Immature natural killer cell (primary cell): ENCODE measurements at places on chromosomes 7 and 10.

- H3K4me3 ChIP-seq: no peak overlapping the region
- H3K27ac ChIP-seq: no peak overlapping the region
- H3K27me3 ChIP-seq: peaks cover 10% of the 10 kb centered on the region
- H3K4me1 ChIP-seq: no peaks in the 10 kb centered on the region
- H3K36me3 ChIP-seq: no peaks in the 10 kb centered on the region
Observed at GRCh38 chr7:106129291-106129690, 17.2 kb upstream of the SYPL1 start.

DNA sequence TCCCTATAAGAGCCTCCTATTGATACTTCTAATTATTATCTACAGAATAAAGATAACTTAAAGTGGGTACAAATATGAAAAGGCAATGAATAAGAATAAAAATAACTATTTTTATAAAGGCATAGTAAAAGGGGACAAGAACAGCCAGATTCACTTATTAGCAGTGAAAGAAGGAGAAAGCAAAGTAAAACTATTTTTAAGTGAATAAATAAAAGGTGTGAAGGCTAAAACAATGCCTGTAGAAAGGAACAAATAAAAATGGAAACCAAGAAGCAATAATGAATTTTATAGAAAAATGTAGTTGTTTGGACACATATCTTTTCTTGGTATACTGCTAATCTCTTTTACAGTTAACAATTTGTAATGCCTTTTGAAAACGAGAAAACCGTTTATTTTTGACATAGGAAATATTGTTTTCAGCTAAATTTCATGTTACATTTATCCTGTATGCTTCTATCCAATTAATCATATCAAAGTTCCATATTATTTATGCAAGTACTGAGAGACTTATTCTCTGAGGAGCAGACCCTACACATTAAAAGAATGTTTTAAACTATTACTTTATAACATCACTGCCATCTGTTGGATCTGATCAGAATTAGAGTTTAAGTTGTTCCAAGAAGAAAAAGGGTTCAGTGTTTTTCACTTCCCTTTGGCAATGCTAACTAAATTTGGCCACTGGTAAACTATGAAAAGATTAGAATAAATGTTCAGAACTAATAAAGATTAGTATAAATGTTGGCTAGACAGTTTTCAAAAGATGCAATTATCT lies 59.1 kb downstream of the ARMC3 start:
- no peak overlapping the region for H3K27ac ChIP-seq
- H3K27me3 ChIP-seq: peaks cover 12% of the 10 kb centered on the region
- DNase-seq: peak; percentile 21

GRCh38 chr10:48455055-48455391 lies 148.5 kb downstream of the MAPK8 start:
- H3K4me1 ChIP-seq: no peaks in the 10 kb centered on the region
- no peak overlapping the region for H3K27ac ChIP-seq
- no peak overlapping the region for H3K4me3 ChIP-seq
- no peak for DNase-seq
- H3K27me3 ChIP-seq: no peaks in the 10 kb centered on the region

DNA sequence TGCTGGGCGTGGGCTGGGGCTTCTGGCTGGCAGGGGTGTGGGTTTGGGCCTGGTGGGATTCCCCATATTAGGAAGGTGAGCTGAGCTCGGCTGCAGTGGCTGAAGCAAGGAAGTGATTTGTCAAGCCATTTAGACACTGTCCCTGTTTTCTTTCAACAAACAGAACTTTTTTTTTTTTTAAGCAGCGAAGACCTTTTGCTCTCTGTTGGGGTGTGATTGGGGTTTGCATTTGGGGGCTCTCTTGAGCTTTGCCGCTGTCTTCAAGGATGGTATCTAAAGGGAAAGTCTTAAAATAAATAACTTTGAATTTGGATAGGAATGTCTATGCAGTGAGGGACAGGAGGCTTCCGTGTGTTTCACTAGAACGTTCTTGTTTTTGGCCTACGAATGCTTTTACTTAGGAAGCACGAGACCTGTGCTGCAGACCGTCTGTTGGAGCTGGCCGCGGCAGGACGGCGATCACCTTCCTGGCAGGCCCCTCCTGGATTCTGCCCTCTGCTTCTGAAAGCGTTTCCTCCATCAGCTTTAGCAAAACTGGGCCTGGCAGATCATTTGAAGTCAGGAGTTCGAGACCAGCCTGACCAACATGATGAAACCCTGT lies 43.9 kb downstream of the FOXK1 start:
- peaks cover 3% of the 10 kb centered on the region for H3K27me3 ChIP-seq
- H3K4me1 ChIP-seq: peaks cover 48% of the 10 kb centered on the region
- H3K4me3 ChIP-seq: peak overlapping the region; percentile 93
- DNase-seq: no peak
- no peaks in the 10 kb centered on the region for H3K36me3 ChIP-seq
- peak overlapping the region; percentile 96 for H3K27ac ChIP-seq

DNA sequence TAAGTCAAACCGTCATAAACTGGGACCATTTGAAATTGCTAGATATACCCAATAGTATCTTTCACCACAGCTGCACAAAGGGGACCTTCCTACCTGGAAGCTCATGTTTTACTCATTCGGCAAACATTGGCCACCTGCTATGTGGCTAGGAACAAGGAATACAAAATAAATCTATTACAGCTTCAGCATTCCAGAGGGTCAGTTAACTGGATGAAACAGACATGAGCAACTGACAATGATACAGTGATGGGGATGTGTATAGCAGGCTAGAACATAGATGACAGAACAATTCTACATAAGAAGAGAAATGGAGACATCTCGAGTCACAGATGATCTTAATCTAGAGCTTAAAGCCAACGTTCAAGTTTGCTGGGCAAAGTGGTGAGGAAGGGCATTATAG lies 3.1 kb upstream of the SMURF1 start:
- peaks cover 20% of the 10 kb centered on the region for H3K4me1 ChIP-seq
- DNase-seq: no peak
- H3K36me3 ChIP-seq: no peaks in the 10 kb centered on the region
- peaks cover 16% of the 10 kb centered on the region for H3K27me3 ChIP-seq
- no peak overlapping the region for H3K27ac ChIP-seq

- no peak for DNase-seq
- no peak overlapping the region for H3K4me3 ChIP-seq
- H3K27ac ChIP-seq: no peak overlapping the region
Observed at GRCh38 chr7:103689255-103689654, 243.2 kb upstream of the SLC26A5 start.

- H3K4me3 ChIP-seq: no peak overlapping the region
- H3K27ac ChIP-seq: no peak overlapping the region
- H3K27me3 ChIP-seq: peaks cover 3% of the 10 kb centered on the region
- peaks cover 13% of the 10 kb centered on the region for H3K4me1 ChIP-seq
- DNase-seq: no peak
Observed at GRCh38 chr10:477620-478019, 211.8 kb downstream of the DIP2C start.

DNA sequence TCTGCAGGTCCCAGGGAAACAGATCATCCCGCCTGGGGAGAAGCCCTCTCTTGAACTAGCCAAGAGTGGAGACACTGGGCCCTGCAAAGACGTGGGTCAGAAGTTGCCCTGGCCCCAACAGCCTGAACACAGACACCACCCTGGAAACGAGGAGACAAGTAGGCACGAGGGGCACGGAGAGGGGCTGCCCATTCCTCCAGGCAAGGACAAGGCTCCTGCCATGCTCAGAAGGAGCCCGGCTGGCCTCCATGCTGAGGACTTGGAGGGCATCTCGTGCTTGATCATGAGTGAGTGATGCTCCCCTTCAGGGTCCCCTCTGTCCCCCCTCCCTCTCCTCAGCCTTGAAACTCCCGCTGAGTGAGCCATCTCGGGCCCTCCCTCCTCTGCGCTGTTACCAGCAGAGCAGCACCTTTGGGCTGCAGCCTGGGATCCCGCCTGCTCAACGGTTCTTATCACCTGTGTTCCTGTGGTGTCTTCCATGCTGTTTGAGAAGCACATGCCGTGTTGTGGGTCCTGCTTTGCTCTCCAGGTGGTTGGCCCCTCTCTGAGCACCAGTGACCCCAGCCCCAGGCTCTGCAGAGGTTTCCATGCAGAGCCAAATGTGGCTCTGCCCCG lies 544.3 kb downstream of the TCERG1L start:
- no peak overlapping the region for H3K4me3 ChIP-seq
- H3K27ac ChIP-seq: no peak overlapping the region
- DNase-seq: no peak
- no peaks in the 10 kb centered on the region for H3K4me1 ChIP-seq
- H3K36me3 ChIP-seq: no peaks in the 10 kb centered on the region

DNA sequence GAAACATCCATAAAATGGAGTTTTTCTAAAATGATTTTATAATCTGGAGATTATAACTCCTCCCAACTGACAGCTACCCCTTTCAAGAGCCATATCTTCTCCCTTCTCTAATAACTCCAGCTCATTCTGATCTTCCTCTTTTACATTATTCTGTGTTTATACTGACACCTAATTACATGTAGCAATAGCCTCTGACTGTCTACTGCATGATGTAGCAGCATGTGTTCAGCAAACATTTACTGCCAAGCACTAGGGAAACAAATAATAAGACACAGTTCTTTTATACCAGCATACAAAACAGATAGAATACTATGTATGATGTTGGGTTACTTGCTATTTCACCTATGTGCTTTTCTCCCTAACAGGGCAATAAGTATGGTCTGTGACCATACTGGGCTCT lies 20.7 kb downstream of the RBM28 start:
- DNase-seq: no peak
- H3K27me3 ChIP-seq: peaks cover 8% of the 10 kb centered on the region
- no peak overlapping the region for H3K4me3 ChIP-seq
- H3K4me1 ChIP-seq: peaks cover 46% of the 10 kb centered on the region

DNA sequence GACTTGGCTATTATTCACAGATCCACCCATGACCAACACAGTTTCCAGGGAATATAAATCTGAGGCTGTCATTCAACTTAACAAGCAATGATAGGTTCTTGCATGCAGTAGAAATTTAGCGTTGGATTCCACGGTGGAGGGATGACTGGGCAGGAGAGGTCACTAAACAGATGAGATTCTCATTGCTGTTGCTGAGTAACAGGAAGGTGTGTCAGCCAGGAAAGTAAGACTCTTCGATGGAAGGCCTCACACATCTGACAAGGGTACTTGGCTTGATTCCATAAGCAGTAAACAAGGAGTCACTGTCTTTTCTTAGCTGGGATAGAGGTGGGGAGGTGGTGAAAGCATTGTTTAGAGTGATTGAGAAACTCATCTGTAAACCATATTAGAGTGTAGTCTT lies 1152.0 kb downstream of the SORCS3 start:
- no peaks in the 10 kb centered on the region for H3K36me3 ChIP-seq
- H3K4me3 ChIP-seq: no peak overlapping the region
- no peaks in the 10 kb centered on the region for H3K27me3 ChIP-seq
- no peak for DNase-seq
- H3K4me1 ChIP-seq: no peaks in the 10 kb centered on the region
- no peak overlapping the region for H3K27ac ChIP-seq

DNA sequence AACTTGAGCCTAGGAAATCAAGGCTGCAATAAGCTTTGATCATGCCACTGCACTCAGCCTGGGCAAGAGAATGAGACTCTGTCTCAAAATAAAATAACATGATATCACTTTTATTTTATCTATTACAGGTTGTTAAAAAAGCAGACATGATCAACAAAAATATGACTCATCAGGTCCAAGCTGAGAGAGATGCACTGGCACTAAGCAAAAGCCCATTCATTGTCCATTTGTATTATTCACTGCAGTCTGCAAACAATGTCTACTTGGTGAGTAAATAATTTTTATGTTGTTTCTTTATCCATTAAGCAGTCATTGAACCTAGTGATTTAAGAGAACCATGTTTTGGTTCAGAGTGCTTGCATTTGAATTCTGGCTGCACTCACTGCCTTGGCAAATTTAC lies 3.3 kb downstream of the MASTL start:
- peaks cover 11% of the 10 kb centered on the region for H3K36me3 ChIP-seq
- no peak overlapping the region for H3K27ac ChIP-seq
- peaks cover 15% of the 10 kb centered on the region for H3K27me3 ChIP-seq
- H3K4me1 ChIP-seq: peaks cover 34% of the 10 kb centered on the region

GRCh38 chr7:1085910-1086421 lies 1.9 kb upstream of the GPER1 start:
- DNase-seq: no peak
- H3K4me1 ChIP-seq: peaks cover 6% of the 10 kb centered on the region
- H3K27me3 ChIP-seq: no peaks in the 10 kb centered on the region
- H3K36me3 ChIP-seq: no peaks in the 10 kb centered on the region
- H3K4me3 ChIP-seq: no peak overlapping the region

DNA sequence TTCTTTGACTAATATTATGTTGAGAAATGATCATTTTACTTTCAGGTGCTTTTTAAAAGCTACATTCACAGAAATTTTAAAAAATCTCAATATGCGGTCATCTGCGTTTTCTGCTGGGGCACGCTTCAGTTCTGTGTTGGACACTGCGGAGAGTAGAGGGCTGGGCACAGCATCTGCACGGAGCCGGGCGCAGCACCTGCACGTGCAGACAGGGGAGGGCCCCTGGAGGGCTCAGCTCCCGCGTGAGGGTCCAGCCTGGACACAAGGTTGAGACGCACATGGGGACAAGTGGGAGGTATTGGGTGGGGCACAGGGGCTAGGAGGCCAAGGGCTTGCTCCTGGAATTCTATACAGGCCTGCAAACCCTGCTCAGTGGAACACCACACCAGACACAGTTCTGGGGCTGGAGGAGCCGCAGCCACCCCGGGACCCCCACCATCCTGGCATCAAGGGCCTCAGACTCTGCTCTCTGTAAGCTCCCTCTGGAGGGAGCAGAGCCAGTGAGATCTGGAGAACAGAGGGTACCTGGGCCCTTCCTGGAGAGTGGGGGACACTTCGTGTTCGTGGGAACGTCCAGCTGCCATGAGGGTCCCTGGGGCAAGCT lies 20.4 kb upstream of the FAM20C start:
- H3K4me3 ChIP-seq: no peak overlapping the region
- DNase-seq: no peak
- H3K36me3 ChIP-seq: no peaks in the 10 kb centered on the region
- H3K4me1 ChIP-seq: no peaks in the 10 kb centered on the region
- peaks cover 3% of the 10 kb centered on the region for H3K27me3 ChIP-seq

DNA sequence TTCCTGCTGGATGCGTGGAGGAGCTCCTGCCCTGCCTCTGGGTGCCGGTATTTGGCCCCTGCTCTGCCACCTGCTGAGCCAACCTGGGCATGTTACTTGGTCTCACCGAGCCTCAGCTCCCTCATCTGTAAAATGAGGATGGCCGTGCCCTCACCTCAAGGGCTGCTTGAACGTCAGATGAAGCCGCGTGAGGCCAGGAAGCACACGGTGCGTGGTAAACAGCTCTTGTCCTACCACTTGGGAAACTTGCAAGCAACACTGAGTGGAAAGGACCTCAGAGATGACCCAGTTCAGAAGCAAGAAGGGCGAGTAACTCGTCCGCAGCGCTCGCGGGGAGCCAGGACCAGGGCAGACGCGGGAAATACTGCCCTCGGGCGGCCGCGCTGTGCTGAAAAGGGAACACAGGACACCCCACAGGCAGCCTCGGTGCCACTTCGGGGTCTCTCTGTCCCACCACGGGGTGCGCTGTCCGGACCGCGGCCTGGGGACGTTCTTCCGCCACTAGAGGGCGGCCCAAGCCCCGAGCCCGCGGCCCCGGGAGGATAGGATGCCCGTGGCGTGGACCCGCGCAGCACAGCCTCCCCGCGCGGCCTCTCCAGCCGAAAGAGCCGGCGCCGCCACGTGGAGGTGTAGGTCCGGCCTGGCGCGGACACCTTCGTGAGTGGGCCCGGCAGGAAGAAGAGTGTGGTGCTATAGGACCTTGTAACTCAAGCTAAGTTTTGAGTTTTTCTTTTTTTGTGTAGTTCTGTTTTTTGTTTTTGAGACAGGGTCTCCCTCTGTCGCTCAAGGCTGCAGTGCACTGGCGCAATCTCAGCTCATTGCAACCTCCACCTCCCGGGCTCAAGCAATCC lies 94.1 kb downstream of the PRKAG2 start:
- H3K36me3 ChIP-seq: no peaks in the 10 kb centered on the region
- DNase-seq: peak; percentile 76
- H3K4me1 ChIP-seq: peaks cover 11% of the 10 kb centered on the region
- H3K4me3 ChIP-seq: peak overlapping the region; percentile 81
- peaks cover 2% of the 10 kb centered on the region for H3K27me3 ChIP-seq
